ENCODE measurements at places on chromosomes 7 and 10. TPM values are rescaled to one million over a fixed set of nuclear protein-coding genes. Genes with fewer than 3 reads are reported as not detected.
A peak's percentile ranks its signal among the peaks of the same experiment; 100 is the strongest.

AEBP1 gene
- 342 TPM for total RNA-seq

CFAP70 gene
- 1.8 TPM for total RNA-seq

DNA sequence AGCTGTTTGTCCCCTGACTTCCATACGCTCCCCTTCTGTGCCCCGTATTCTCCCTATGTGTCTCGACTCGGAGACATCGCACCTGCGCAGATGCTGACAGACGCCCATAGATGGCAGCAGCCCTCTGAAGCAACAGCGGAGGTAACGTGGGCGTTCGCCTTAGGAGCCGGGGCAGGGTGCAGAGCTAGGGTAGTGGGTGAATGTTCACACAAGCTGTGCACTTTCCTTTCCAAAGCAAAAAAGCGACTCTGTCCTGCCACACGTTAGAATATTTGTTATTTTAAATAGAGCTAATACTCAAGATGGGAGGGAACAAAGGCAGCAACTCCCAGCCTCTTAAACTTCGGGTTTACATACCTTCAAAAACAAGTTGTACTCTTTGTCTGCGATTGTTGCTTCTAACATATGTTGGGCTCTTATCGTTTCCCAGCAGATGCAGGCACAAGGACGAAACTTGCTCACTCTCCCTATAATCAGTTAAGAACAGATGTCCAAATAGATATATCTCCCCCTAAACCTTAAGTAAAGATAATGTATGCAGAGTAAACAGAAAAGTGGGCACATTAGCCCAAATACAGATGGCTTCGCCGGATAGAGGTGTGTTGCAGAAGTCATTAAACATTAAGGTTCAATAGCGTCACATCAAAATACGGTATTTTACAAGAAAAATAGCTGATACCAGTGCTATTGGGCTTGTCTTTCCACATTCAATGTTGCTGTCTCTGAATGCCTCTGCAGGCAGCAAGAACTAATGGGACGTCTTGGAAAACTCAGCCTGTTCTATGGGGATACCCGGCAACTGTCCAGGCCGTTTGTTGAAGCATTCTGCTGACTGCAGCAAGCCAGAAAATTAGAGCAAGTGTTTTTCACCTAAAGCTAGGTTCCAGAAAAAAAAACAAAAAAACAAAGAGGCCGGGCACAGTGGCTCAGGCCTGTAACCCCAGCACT is 340.3 kb upstream of the PRKCQ start:
- peak; percentile 67 for DNase-seq

GRCh38 chr10:69810675-69811397 is 9.1 kb downstream of the COL13A1 start:
- DNase-seq: no peak

DNA sequence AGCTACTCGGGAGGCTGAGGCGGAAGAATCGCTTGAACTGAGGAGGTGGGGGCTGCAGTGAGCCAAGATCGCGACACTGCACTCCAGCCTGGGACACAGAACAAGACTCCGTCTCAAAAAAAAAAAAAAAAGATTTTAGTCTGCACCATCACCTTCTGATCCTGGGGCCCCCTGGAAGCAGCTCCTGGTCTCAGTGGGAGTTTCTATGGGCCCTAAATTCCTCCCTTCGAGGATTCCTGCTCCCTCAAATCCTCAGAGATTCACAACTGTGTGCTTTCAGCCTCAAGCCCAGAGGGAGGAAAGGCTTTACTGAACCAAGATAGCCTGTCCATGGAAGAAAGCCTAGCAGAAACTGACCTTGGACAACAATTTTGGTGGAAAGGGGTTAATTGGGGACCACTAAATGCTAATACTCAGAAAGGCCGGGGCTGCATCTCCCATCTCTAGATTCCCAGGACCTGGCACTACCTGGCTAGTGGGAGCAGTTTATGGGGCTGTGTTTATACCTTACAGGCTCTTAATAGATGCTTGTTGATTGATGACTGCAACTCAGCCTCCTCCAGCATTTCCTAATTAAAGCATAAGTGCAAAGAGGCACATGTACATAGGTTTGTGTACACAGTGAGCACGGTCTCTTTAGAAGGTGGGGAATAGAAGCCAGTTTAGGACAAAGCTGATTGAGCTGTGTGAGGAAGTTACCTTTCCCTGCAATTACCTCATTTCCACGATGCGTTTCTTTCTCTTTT is 9.2 kb upstream of the FGFR2 start:
- DNase-seq: no peak

ZP3 gene
- 1.9 TPM for total RNA-seq

DNA sequence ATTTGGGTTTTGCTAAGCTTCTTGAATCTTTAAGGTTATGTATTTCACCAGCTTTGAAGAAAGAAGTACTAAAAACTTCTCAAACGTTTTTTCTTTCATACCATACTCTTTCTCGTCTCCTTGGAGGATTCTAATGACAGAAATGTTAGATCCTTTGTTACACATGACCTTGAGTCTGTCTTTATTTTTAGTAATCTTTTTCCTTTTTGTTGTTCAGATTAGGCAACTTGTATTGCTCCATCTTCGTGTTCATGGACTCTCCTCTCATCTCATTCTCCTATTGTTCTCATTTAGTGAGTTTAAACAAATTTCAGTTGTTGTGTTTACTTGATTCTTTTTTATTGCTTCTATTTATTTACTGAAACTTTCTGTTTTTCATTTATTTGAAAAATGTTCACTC is 73.7 kb downstream of the WDFY4 start:
- no peak for DNase-seq

Data from uterus (tissue), 4 donors.